ENCODE measurements at places on chromosomes 4 and X. TPM values are rescaled to one million over a fixed set of nuclear protein-coding genes. Genes with fewer than 3 reads are reported as not detected.
A peak's percentile ranks its signal among the peaks of the same experiment; 100 is the strongest.

Gene FRAS1
- 20.4 TPM for total RNA-seq

DNA sequence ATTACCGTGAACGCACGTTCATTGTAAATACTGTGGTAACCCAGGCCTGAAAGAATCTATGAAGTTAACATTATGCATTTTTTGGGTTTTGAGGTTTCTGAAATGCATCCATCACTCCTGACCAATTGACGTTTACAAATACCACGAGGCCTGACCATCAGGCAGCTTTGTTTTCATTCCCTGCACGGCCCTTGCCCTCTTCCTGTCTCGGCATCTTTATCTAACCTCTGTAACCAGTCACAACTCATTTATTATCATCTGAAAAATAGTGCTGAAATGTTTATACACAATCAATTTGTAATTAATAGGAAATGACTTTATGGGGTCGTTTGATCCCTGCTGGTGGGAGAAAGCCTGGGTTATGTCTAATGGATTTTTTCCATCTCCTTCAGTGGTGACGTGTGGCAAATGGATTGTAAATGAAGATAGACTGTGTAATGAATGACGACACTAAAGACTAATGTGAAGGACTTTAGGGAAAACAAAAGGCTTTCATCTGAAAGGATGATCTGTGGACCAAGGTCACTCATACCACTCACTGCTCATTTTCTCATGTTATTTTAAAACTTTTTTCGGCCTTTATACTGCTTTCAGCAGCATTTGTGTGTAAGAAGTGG lies 102.7 kb upstream of the SORBS2 start:
- peak; percentile 53 for DNase-seq

DNA sequence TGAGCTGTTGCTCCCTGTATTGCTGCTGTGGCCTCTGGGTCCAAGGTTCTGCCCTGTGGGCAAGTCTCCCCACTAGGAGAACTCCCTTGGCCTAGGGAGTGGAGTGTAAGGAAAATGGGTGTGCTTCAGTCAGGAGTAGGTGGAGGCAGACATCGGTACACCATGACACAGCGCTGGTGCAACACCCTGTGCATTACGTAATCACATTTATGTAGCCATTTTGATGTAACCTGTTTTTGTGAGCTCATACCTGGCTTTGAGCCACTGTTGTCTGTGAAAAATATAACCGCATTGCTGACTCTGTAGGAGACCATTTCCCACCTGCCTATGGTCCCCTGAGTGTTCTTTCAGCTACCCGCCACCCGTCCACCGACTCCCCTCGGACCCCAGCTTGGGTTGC lies 700.5 kb upstream of the AGA start:
- DNase-seq, result no peak

DNA sequence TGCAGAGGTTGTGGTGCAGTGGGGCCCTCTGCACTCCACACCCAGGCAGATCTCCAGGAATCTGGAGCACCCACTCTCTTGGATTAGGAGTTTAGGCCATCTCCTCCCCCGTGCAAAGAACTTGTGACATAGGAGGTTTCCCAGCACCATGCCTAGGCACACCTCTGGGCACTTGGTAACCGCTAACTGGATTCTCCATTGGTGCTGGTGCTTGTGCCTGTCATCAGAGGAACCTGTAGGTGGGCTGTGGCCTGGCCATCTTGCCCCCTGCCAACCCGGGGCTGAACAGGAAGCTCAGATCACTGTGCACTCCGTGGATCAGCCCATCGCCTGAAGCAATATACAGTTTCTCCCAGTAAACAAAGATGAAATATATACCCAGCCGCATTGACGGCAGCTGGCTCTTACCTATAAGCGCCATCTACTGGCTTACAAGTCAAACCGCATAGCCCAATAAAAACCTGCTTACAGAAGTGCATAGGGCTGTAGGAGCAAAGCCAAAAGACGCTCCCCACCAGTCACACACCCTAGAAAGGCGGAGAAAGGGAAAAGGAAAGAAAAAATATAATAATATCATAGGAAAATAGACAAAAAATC lies 19.1 kb upstream of the TEX13B start:
- DNase-seq, result peak; percentile 66

- no peak for DNase-seq
Observed at GRCh38 chr4:140740422-140740821, 15.8 kb downstream of the TBC1D9 start.

DNA sequence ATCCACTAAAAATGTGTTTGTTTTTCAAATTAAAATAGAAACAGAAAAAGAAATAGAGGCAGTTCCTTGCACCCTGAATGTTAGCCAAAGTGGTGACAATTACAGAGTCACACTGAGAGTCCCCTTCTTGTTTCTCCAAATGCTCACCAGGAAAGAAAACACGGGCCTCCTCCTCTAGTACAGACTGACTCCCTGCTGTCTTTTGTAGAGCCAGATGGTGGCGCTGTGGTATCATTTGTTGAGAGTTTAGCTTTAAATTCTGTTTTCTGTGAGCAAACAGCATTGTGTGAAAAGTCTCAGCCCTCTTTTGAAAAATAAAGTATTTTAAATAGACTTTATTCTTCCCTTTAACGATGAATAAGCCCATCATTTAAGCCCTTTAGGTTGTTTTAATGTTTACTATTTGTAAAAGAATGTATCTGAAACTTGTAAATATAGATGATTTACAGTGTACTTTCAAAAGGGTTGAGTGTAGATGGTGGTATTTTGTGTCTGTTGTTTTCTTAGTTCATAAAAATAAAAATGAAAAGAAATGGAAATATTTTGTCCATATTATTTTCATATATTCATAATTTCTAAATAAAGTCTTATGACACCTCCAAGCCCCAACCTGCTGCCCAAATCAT lies 36.9 kb upstream of the ATOH1 start:
- peak; percentile 84 for DNase-seq
